ENCODE measurements at places on chromosomes 1 and 21.

DNA sequence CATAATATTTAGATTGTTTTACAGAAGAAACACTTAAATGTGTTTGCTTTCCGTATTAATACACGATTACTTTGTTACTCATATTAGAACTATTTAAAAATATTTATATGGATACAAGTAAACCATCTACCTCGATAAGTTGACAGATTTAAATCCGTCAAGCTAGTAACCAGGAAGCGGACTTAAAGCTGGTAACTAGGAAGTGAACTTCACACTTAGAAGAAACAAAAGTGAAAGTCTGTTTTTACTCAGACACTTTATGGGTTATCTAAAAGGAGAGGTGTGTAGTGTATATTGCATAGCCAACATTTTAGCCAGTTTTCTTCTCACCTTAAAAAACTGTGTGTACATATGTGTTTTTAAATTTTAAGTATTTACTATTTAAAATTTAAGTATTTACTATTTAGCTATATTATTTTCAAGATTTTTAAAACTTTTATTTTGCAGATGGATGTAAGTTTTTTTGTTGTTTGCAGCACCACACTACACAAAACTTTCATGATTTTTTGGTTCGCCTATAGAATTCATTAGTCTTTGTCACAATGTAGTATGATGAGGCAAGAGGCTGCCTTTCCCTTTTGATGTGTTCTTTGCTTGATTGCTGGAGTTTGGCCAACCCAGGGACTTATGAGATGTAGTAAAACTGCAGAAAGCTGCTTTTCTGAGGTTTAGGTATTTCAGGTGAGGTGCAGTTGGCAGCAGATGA is 2.7 kb downstream of the USP25 start:
- no peak for DNase-seq

GRCh38 chr21:43933680-43934079 is 68.7 kb downstream of the AGPAT3 start:
- DNase-seq: no peak

DNA sequence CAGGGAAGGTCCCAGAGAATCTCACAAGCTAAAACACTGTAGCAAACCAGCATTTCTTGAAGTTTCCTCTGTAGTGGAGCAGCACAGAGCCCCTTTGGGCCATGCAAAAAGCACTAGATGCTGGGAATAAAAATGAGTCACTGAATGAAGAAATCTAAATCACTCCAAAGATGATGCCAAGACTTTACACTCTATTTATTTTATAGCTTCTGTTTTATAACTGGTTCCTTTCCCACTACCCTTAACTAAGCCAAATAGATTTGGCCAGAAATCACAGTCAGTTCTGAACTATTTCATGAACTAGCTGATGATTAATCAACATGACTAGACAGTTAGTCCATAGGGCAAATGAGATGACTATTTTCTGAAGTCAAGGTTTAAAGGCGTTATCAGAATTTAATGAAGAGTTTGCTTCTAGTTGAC is 89.5 kb downstream of the SCMH1 start:
- DNase-seq: no peak

GRCh38 chr1:201552941-201553351 is 14.0 kb downstream of the NAV1 start:
- DNase-seq: no peak

GRCh38 chr1:1237874-1238701 is 6.1 kb downstream of the B3GALT6 start:
- DNase-seq: no peak

All from activated T-helper 1 cell treated with Interleukin-2 at 50 U/mL for 16 hours (primary cell).